ENCODE measurements at places on chromosomes 3 and 15.

- no peak for DNase-seq
Observed at GRCh38 chr3:143471705-143472104, 352.1 kb downstream of the CHST2 start.

- DNase-seq, result no peak
Observed at GRCh38 chr3:122947738-122948137, 79.8 kb downstream of the SEMA5B start.

- no peak for DNase-seq
Observed at GRCh38 chr15:99443768-99444446, 121.9 kb upstream of the MEF2A start.

DNA sequence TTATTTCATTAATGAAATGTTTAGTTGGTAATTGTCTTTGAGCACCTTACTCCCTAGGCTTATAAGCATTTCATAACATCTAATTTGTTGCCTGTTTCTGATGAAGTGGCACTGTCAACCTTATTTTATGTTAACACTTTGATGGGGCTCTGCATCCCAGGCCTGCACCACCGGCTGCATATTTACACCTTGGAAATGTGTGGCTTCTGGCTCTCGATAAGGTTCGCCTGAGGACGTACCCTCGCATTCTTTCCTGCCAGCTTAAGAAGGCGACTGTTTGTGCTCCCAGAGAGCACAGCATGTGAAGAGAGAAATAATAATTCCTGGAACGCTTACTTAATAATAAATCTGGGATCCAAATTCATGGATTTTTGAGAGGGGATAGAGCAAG, 763.3 kb upstream of the CFAP20DC start:
- DNase-seq, result no peak

GRCh38 chr15:60530653-60531052, 51.7 kb upstream of the ICE2 start:
- no peak for DNase-seq

- DNase-seq, result no peak
Observed at GRCh38 chr3:55264919-55265318, 222.2 kb downstream of the WNT5A start.

Measured in NCI-H1417 treated with DMSO at 0.1 percent for 48 hours (cell line).